A549 treated with CORT108297 at 1 μM for 4 hours (cell line): ENCODE measurements at places on chromosomes 12 and 14. TPM values are rescaled to one million over a fixed set of nuclear protein-coding genes. Genes with fewer than 3 reads are reported as not detected.

Gene C12orf42
- not detected in 5 replicates for total RNA-seq

Gene ERP27
- total RNA-seq, result 0.03 TPM in 1 of 5 replicates, not detected in the others

Gene CCDC175
- total RNA-seq, result not detected in 5 replicates

Gene LRCOL1
- total RNA-seq, result not detected in 5 replicates

Gene SLC7A7
- total RNA-seq, result 12.6 to 19.5 TPM (median 15.3 TPM) in 5 replicates

Gene PLEKHG7
- 0.06 to 0.14 TPM (median 0.06 TPM) in 3 of 5 replicates, not detected in the others for total RNA-seq

Gene DCN
- total RNA-seq, result not detected in 5 replicates

Gene HCAR3
- total RNA-seq, result 0.06 to 0.22 TPM (median 0.08 TPM) in 5 replicates

Gene SETD1B
- 10.1 to 15.2 TPM (median 13.6 TPM) in 5 replicates for total RNA-seq

Gene ANKRD33
- 0.08 to 0.12 TPM in 2 of 5 replicates, not detected in the others for total RNA-seq

Gene SLCO1B1
- 0.35 to 0.46 TPM (median 0.42 TPM) in 5 replicates for total RNA-seq

Gene PLEKHH1
- total RNA-seq, result 3.5 to 5.1 TPM (median 4.2 TPM) in 5 replicates

Gene SVOP
- 0.01 TPM in 1 of 5 replicates, not detected in the others for total RNA-seq

Gene GPR137C
- 0.07 to 0.16 TPM (median 0.10 TPM) in 5 replicates for total RNA-seq

Gene CLEC6A
- not detected in 5 replicates for total RNA-seq
